Stimulated activated CD8-positive, alpha-beta memory T cell treated with anti-CD3 and anti-CD28 coated beads, Interleukin-7, amount 100 ng/mL, for 1 hour (primary cell): ENCODE measurements at places on chromosomes 2 and 18.

GRCh38 chr2:149732001-149732685, 144.6 kb upstream of the MMADHC start:
- no peak for DNase-seq

GRCh38 chr18:44423814-44424644, 256.7 kb upstream of the SETBP1 start:
- no peak for DNase-seq

- no peak for DNase-seq
Measured at GRCh38 chr2:109148117-109148746, 19.2 kb downstream of the SH3RF3 start.

DNA sequence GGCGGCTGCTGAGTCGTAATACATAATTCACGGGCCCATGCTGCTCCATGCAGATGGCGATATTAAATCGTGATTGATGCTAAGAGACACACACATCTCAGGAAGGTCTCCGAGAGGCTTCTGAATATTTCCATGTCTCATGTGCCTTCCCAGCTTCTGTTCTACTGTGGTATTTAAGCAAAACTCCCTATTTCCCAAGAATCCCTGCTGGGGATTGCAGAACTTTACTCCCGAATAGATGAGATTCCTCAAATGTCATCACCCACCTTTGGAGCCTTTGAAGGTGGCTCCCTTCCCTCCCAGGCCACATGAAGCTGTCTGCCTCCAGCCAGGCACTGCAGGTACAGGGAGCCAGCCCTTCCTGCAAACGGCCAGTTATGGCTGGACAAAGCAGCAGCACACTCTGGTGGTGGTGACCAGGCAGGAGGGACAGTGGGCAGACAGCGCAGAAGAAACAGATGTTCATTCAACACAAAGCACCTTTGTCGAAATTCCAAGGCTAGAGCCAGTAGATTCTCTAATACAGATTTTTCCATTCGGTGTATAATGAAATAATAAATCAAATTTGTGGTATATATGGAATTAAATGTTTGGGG, 14.1 kb downstream of the NRP2 start:
- DNase-seq: no peak

GRCh38 chr18:3340682-3341097, 78.8 kb downstream of the MYL12B start:
- DNase-seq: no peak

DNA sequence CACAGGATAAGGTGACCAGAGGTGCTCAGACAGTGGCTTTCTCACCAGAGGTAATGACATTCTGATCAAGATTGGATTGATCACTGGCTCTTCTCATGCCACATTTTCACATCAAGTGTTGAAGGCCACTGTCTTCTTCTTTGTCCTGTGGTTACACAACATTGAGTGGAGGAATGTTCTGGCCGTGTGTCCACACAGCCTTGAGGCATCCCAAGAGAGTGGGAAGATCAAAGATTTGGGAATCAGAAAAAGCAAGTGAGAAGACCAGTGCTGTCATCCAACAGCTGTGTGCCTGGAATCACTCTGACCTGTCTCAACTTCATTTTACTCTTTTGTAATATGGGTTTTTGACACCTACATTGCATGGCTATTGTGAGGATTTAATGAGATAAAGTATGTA, 67.4 kb downstream of the IL1R2 start:
- no peak for DNase-seq

DNA sequence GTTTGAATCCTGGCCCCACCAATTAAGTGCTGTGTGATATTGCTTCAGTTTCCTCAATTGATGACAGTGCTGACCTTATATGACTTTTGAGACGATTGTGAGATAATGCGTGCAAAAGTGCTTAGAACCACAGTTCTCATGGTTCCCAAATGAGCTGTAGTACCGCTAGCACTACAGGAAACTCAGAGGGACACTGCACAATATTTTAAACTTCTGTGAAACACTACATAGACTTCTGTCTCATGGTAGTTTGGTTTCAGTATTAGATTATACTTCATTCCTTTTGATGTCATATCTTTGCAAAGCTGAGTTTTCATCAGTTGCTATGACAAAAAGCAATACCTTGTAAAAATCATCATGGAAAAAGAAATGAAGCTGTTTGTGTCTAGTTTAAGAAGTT, 368.0 kb downstream of the PARD3B start:
- DNase-seq: no peak

- no peak for DNase-seq
Measured at GRCh38 chr18:23826850-23827620, 137.8 kb downstream of the LAMA3 start.

DNA sequence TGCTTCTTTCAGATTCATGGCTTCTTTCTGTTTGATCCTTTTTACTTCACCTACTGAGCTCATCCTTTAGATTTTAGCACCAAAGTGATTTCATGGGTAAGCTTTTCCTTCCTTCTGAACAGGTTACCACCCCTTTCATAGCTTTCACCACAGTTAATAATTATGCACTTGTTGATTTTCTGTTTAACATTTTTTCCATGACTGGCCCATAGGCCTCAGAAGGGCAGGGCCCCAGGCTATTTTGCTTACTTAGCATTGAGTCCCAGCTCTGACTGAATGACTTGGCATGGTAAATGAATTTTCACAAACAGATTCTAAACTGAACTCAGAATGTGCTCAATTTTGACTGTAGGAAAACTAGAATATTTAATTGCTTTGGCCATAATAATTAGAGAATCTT, 177.0 kb downstream of the GCA start:
- DNase-seq: no peak

- no peak for DNase-seq
Measured at GRCh38 chr2:46296216-46296839, 879 bp upstream of the EPAS1 start.

DNA sequence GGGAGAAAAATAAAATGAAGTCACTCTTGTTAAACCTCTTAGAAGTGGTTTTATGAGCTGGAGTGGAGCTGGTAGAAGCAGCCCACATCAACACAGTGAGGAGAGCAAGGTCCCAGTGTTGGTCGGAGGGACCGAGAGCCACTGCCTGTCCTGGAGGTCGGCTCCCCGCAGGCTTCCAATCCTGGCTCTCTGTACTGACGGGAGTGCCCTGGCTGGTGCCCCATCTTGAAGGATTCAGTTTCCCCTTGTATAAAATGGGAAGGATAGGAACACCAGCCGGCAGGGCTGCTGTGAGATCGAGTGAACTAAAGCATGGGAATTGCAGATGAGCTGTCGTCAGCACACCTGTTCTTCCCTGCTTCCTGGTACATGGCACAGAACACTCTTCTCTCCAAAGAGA, 104.3 kb upstream of the ID2 start:
- no peak for DNase-seq

GRCh38 chr2:203904022-203904421, 32.5 kb upstream of the ICOS start:
- DNase-seq: no peak

- DNase-seq: no peak
Measured at GRCh38 chr18:36432880-36433555, 135.5 kb downstream of the FHOD3 start.

- DNase-seq: no peak
Measured at GRCh38 chr2:146094185-146094584, 1574.3 kb upstream of the ZEB2 start.

- DNase-seq: no peak
Measured at GRCh38 chr2:230717600-230717999, 5.0 kb downstream of the CAB39 start.

DNA sequence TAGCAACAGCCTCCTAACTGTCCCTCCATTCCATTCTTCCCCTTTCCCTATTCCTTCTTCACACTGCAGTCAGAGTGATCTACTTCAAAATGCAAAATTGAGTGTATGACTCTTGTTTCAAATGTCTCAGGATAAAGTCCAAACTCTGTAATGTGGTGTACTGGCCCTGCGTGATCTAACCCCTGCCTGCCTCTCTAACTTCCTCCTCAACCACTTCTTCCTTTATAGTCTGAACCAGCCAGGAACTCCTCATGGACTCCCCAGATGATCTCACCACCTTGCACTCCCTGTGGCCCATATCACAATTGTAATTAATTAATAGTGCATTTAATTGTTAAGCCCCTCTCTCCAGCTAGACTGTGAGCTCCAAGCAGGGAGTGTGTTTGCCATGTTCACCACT, 3.1 kb upstream of the B3GNT2 start:
- DNase-seq: no peak

DNA sequence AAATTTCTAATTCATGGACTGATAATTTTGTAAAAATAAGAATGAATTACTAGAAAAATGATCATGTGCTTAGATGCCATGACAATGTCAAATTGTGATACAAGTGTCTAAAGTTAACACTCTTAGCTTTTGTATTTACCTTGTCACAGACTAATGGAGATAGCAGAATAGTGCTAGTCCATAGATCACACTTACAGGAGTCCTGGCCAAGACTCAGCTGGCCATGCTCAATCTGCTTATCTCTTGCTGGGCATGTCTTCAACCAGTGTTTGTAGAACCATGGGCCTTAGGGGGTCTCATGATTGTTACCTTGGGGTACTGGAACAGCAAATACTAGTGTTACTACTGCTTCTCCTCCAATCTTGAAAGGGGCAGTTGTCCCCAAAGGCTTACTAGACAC, 44.0 kb downstream of the TET3 start:
- no peak for DNase-seq

DNA sequence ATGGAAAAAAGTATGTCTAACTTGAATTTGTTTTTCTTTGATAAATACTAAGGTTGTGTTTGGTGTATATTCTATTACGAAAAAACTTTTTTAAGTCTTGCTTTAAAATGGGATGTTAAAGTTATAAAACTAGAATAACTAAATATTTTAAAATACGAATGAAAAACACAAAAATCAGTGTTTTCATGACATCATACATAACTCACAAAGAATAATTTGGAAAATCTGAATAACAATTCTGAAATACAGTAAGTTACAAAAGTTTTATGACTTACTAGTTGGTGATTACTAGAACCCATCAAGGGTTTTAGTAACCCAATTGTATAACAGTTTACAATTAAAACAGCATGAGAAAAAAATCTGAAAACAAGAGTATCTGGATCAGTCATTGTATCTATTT, 61.2 kb downstream of the PIGN start:
- no peak for DNase-seq
